Activated naive CD4-positive, alpha-beta T cell treated with anti-CD3 and anti-CD28 coated beads, Interleukin-2, amount 10 ng/mL, durations not matched to agents 7 days and 5 days (primary cell): ENCODE measurements at places on chromosomes 1 and 21.
A peak's percentile ranks its signal among the peaks of the same experiment; 100 is the strongest.

- DNase-seq = no peak
These were observed 1503.0 kb downstream of the KCNT2 start for GRCh38 chr1:195105281-195105680.

DNA sequence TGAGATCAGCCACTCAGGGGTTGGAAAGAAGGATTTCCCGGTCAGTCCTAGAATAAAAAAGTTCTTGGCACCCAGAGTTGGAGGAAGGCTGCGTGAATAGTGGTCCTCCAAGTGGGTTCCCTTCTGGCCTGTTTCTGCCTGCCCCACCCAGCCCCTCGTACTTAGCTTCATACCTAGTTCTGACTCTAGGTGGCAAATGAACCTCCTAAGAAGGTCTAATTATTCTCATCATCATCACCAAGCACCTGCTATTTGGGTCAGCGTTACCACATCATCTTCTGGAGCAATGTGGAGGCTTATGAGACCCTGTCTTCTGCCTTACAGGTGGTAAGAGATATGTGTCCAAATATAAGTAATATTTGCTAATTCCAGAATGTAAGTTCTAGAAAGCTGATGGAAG lies 35.9 kb upstream of the NFASC start:
- DNase-seq = no peak

DNA sequence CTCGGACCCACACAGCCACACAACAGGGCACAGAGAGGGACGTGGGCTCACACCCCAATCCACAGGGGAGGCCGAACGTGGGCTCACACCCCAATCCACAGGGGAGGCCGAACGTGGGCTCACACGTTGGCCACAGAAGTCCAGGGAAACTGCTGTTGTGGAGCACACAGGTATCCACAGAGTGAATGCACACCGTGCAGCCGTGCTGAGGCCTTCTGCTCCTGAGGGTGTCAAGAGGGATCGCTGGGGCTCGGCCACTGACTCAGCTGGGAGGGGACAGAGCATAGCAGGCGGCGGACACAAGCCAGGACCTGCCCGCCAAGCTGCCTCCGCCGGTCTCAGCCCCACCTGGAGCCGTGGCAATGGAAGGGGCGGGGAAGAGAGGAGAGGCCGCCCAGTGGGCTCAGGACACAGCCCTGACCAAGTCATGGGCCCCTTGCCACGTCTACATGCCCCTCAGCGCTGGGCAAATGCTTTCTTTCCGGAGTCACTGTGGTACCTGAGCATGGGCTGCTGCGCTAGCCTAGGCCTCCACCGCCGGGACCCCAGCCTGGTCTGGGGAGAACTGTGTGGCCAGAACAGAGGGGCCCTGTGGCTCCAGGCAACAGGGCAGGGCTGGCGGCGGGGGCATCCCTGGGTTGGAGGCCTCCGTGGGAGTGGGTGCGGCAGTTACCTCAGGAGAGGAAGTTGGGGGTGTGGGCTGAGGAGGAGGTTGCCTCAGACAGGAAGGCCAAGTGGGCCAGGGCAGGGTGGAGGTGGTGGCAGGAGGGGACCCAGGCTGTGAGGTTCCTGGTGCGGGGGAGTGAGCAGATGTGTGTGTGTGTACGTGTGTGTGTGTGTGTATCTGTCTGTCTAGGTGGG lies 1.2 kb downstream of the SYTL1 start:
- DNase-seq = peak; percentile 87

- no peak for DNase-seq
These were observed 10.5 kb upstream of the DNAJB4 start for GRCh38 chr1:77994117-77994705.

- DNase-seq = no peak
These were observed 12.6 kb downstream of the S100A11 start for GRCh38 chr1:152024223-152024622.
